ENCODE measurements at places on chromosomes 6 and 20.
A peak's percentile ranks its signal among the peaks of the same experiment; 100 is the strongest.

GRCh38 chr20:49775229-49775693 is 37.4 kb upstream of the SLC9A8 start:
- DNase-seq, result no peak

- DNase-seq, result no peak
Observed at GRCh38 chr6:168603234-168603633, 162.2 kb downstream of the SMOC2 start.

DNA sequence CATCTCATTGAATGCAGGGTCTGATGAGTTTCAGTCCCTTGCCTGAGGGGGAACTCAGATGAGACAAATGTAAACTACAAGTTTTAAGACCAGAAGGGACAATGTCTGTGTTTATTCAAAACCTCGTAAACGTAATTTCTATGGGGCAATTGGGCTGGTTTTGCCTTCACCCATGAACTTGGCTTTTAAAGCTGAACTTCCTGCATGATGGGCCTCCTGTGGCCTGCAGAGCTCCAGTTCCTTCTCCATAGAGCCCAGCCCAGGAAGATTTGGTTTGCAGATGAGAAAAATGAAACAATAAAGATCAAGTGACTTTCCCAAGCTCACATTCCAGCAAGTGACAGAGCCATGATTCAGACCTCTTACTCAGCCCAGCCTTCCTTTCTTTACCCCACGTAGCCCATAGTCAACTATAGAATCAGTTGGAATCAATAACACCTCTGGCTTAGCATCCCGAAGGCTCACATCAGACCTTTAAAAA is 612.3 kb downstream of the UTRN start:
- DNase-seq, result no peak

DNA sequence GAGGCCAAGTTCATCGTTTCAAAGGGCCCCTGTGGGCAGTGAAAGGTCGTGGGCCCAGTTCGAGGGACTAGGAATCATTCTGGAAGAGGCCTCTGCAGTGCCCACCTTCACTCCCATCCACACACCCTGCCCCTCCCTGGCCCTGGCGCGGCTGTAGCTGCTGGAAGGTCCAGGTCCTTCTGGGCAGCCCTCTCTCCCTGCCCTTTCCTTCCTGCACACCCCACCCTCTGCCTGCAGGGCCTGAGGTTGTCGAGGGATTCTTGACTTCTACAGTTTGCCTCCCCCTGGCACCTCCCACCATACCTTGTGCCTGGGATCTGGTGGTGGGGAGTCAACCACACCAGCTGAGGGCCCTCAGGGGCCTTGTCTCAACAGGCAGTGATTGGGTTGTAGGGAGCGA is 4.5 kb upstream of the MYT1 start:
- no peak for DNase-seq

GRCh38 chr20:50163570-50164317 is 10.2 kb upstream of the PEDS1 start:
- DNase-seq, result no peak

DNA sequence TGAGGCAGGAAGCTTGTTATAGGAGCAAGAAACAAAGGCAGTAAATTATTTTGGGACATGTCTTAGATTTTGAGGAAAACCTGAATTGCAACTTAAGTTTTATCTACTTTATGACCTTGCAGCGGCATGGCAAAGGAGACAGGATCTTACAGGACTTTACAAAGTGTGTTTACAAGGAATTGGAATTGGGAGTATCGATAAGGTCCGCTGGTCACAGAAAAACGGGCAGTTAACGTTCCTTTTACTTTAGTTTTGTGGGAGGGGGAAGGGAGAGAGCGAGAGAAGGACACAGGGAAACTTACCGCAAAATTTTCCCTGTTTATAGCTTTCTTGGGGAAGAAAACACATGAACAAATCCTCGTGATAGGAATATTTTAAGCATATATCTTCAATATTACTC is 1607.2 kb downstream of the GRIK2 start:
- DNase-seq, result no peak

GRCh38 chr6:101689156-101689555 is 295.6 kb downstream of the GRIK2 start:
- no peak for DNase-seq

GRCh38 chr6:158744986-158745430 is 74.2 kb downstream of the EZR start:
- DNase-seq, result no peak

- DNase-seq, result no peak
Observed at GRCh38 chr6:69795469-69796072, 1.2 kb downstream of the LMBRD1 start.

DNA sequence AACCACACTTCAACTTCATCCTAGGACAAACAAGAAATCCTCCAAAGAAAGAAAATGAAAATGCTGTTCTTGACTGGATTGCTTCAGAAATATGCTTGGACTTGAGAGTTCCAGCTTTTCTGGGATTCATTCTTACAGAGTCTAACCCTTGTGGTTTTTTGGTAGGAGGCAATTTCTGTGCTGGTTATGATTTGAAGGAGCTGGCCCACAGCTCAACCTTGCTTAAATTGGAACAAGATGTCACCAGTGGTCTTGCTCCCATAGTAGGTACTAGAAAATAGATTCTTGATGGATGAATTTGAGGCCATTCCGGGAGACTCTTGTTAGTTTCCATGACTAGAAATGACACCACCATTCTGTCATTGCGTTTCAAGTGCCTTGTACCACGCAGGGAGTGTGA is 54.3 kb upstream of the BMP6 start:
- DNase-seq, result no peak

GRCh38 chr6:79984261-79984660 is 20.2 kb upstream of the TTK start:
- DNase-seq, result no peak

- DNase-seq, result peak; percentile 69
Observed at GRCh38 chr20:17648791-17649730, 33.0 kb downstream of the RRBP1 start.

DNA sequence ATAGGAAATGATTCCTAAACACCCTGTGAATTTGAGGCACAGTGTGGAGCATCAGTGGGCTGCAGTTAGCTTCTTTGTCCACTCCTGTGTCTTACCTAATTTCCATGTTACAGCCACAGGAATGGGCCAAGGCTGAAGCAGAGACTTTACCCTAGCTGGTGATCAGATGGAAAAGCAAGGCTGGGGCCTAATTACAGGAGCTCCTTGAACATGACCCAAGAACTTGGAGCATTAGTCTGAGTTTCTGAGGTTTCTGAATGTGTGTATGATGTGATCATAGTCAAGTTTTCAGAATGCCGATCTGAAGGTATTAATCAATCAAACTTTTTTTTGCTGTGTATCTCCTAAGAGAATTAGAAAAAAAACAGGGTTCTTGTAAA is 18.0 kb downstream of the HECA start:
- no peak for DNase-seq

- peak; percentile 61 for DNase-seq
Observed at GRCh38 chr6:150395388-150396009, 26.7 kb downstream of the IYD start.

- no peak for DNase-seq
Observed at GRCh38 chr6:16849988-16850680, 88.9 kb upstream of the ATXN1 start.

- no peak for DNase-seq
Observed at GRCh38 chr6:107815846-107816245, 8.3 kb downstream of the SCML4 start.

DNA sequence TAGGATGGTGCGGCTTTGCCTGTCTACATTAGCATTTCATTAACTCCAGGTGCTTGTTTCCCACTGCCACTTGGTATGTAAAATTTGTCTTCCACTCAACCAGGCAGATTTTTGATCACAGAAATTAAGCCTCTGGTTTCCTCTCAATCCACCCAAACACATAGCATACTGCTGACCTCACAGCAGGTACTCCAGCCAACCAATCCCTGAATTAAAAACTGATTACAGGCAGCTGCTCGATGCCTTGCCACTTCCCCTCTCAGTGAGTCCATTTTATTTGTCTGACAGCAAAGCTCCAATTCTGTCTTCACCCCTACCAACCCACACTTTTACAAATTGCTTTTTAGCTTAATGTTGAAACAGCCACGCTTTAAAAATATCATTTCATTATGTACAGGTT is 95.2 kb downstream of the PLCB1 start:
- DNase-seq, result no peak

DNA sequence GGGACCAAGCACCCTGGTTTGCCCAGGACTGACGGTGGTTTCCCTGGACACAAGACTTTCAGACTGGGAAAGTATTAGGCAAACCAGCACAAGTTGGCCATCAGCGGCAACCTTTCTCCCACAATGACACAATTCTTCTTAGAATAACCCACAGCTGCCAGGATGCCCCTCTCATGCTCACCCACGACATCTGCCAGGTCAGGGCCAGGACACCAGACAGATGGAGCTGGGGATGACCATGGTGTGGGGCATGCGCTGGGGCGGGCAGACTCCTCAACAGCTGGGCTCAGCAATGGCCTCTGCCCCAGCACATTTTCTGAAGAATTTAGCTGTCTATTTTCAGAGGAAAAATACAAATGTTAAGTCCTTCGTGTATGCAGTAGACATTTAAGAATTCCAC is 226.4 kb downstream of the FNDC1 start:
- DNase-seq, result no peak

DNA sequence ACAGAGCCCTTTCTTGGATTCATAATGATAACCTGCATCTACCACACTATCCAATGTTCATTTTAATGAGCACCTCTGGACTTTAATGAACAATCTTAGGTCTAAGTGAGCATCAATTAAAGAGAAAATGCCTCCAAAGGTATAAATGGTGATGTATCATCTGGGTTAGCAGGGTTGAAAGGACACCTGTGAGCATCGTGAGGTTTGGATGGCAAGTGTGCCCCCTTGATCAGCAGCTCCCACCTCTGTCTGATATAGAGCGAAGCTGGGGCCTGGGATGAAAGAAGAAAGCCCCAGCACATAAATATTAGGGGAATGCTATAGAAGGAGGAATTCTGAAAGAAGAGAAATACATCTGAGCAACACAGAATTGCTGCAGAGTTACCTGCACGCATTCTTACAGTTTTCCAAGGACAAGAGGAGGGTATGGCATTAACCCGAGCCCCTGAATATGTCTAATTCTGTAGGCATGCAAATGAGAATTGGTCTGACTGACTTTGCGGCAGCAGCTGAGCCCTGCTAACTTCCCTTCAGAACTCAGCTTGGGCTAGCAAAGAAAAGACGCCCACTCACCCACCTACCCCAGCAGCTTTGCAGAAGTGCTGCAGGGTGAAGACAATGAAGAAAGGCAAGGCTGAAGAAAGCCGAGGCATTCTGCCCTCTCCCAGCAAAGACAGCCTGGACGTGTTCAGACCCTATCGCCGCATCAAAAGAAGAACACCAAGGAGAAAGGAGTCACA is 136.2 kb downstream of the GMPR start:
- no peak for DNase-seq

- DNase-seq, result no peak
Observed at GRCh38 chr6:66896415-66896814, 1189.4 kb upstream of the EYS start.

DNA sequence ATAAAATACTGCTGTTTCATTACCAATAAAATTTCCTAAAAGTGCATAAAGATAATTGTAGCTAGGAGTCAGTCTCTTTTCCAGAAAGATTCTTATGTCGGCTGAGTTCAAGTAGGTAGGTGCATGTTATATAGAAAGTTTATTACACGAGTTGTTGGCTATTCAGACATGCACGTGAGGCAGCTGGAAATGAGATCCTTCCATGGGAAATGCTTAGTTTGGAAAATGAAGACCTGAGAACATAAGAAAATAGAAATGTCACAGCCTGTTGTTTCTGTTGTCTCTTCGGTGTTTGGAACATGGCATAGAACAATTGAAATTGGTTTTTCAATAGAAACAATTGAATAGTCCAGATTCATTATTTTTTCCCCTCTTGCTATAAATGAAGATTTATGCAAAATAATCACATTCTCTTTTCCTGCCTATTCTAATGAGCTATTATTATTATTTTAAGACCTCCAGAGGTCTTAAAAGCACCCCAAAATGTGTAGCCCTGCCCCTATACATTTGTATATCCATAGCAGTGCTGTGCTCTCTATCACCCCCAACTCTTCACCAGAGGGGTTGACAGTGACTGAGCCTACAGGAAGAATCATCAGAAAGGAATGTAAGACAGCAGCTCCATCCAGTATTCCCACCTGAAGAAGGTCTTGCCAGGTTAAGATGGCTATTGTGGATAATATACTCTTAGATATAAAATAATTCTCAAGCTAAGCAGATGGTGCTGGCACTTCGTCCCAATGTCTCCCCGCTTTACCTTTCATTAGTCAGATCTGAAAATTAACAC is 82.2 kb downstream of the ZDHHC14 start:
- DNase-seq, result no peak

DNA sequence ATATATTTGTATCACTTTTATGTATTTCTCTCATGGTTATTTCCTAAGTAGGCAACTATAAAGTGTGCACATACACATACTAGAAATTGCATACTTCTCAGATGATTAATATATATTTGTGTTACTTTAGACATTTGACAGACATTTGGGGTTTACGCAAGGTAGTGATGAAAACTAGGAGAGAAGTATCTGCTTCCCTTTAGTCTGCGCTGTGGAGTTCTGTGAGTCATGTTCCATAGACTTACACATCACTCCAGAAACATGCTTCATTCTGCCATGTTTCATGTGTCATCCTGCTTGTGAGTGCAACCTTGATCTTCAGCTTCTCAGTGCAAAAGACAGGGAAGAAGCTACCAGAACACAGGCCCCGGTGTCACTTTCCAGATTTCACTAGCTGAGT is 200.7 kb upstream of the BMP2 start:
- DNase-seq, result no peak

DNA sequence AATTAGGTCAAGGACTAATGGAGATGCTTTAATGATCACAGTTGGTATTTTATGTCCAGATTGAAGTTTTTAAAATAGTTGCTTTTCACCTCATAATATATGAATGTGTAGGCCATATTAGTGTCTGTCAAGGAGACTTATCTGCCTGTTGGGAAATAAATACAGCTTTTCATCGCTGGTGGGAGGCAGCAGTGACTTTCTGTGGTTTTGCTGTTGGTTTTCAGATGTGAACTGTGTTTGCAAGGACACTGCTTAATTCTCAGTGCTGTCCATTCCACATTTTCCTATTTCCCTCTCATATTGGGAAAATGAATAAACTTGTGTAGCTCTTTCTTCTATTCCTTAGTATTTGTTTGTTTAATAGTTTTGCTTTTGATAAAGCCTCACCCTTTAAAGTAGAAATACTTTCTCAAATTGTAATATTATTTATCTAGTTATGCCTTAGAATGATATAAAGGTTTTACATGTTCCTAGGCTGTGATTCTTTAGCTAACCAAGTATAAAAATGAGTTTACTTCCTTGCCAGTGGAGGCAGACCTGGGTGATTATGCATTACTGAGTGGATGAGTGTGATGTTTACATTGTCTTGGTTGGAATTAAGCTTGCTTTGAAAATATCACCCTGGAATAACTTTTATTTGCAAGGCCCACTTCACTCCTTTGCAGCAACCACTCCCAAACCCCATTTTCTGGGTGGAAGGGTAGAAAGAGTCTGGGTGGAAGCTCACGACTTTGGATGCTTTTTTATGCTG is 3.3 kb downstream of the PLCB4 start:
- no peak for DNase-seq

Data from NCI-H2081 (cell line).